ENCODE measurements at places on chromosomes 16 and 17. TPM values are rescaled to one million over a fixed set of nuclear protein-coding genes. Genes with fewer than 3 reads are reported as not detected.

VAT1L gene
- 0.38 TPM for total RNA-seq

JPH3 gene
- 0.12 TPM for total RNA-seq

GRCh38 chr16:85394456-85395206 is 218.5 kb upstream of the GSE1 start:
- H3K27me3 ChIP-seq = no peaks in the 10 kb centered on the region
- H3K36me3 ChIP-seq = no peaks in the 10 kb centered on the region
- H3K4me1 ChIP-seq = peaks cover 34% of the 10 kb centered on the region
- H3K4me3 ChIP-seq = no peak overlapping the region

GRCh38 chr16:64452446-64452845 is 669.4 kb downstream of the CDH11 start:
- H3K4me3 ChIP-seq = no peak overlapping the region
- no peak overlapping the region for H3K27ac ChIP-seq
- DNase-seq = no peak
- no peaks in the 10 kb centered on the region for H3K27me3 ChIP-seq
- H3K4me1 ChIP-seq = no peaks in the 10 kb centered on the region
- no peaks in the 10 kb centered on the region for H3K36me3 ChIP-seq

PIK3R5 gene
- total RNA-seq = 44.0 TPM
